Muscle of leg (tissue), 16 donors: ENCODE measurements at places on chromosomes 5 and 9. TPM values are rescaled to one million over a fixed set of nuclear protein-coding genes. Genes with fewer than 3 reads are reported as not detected.

VCAN gene
- 248 TPM for total RNA-seq

PTGS1 gene
- total RNA-seq = 2.7 TPM

FST gene
- 32.4 TPM for total RNA-seq

PCDHGA2 gene
- total RNA-seq = 1.6 TPM

NR4A3 gene
- total RNA-seq = 0.58 TPM

DNA sequence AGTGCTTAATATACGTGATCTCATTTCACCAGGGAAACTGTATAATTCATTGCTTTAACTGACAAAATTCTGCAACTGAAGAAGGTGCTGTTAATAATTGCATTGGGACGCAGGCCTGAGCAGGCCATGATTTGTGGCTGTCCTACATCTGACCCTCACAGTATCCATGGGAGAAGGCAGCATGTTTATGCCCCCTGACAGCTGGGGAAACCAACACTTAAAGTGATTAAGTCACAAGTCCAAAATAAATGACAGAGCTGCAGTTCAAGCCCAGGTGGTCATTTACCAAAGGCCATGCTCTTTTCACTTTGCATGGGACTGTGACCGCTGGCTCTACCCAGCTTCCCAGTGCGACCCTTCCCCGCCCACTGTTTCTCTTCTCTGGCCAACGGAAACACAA lies 30.5 kb upstream of the KCNMB1 start:
- no peaks in the 10 kb centered on the region for H3K36me3 ChIP-seq
- H3K27me3 ChIP-seq = peaks cover 8% of the 10 kb centered on the region
- H3K27ac ChIP-seq = no peak overlapping the region
- H3K4me1 ChIP-seq = peaks cover 33% of the 10 kb centered on the region
- H3K4me3 ChIP-seq = no peak overlapping the region
